SK-N-DZ (cell line): ENCODE measurements at places on chromosomes 6 and 20.
A peak's percentile ranks its signal among the peaks of the same experiment; 100 is the strongest.

DNA sequence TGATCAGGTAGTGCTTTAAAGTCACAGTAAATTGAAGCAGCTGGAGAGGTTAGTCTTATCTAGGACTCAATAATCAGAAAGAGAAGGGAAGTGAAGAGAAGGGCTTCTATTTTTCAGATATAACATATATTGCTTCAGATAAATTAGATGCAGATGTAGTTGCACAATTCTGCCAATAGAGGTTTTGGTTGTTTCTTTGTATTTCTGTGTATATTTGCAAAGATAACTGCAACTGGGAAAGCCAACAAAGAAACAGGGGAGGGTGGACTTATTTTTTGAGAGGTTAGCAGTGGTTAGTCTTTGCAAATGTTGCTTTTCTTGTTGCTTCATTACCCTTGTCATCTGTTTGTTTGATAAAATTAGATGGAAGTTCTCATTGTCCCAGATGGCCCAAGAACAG is 106.6 kb downstream of the ADGRG6 start:
- no peak for DNase-seq

GRCh38 chr6:79421707-79422484 is 115.3 kb downstream of the LCA5 start:
- peak; percentile 44 for DNase-seq

DNA sequence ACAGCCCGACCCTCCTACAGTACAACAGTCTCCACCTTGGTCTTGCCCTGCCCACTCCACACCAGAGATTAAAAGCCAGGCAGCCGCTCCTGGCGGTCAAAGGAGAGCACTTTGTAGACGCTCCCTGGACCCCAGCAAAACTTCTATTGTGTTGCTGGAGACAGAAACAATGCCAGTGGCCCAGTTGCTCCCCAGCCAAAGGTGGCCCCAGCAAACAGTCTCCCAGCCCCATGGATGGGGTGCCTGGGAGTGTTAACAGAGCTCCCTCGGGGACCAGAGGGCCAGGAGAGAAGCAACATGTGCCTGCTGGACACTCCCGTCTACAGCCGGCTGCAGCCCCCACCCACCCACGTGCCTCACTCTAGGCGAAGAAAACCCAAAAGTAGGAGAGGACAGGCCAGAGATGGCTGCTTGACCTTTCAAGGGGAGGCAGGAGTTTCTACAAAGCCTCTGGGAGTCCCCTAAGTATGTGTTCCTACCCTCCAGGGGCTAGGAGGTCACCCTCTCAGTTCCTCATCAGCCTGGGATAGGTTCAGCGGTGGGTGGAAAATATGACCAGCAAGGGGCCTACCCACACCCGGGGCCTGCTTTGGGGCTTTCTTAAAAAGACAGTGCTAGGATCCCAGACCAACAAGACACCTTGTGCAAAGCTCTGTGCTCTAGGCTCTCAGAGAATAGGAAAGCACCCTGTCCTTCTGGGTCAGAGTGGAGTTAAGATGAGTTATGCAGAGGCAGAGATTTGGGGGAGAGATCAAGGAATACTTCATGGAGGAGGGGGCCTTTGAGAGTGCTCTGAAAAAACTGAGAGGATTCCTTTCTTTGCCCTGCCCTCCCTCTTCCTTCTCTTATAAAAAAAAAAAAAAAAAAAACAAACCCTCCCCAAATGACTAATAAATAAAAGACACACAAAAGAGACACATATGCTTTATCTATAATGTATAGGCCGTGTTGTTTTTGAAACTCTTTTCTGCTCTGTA is 19.0 kb upstream of the PREX1 start:
- DNase-seq, result peak; percentile 32

DNA sequence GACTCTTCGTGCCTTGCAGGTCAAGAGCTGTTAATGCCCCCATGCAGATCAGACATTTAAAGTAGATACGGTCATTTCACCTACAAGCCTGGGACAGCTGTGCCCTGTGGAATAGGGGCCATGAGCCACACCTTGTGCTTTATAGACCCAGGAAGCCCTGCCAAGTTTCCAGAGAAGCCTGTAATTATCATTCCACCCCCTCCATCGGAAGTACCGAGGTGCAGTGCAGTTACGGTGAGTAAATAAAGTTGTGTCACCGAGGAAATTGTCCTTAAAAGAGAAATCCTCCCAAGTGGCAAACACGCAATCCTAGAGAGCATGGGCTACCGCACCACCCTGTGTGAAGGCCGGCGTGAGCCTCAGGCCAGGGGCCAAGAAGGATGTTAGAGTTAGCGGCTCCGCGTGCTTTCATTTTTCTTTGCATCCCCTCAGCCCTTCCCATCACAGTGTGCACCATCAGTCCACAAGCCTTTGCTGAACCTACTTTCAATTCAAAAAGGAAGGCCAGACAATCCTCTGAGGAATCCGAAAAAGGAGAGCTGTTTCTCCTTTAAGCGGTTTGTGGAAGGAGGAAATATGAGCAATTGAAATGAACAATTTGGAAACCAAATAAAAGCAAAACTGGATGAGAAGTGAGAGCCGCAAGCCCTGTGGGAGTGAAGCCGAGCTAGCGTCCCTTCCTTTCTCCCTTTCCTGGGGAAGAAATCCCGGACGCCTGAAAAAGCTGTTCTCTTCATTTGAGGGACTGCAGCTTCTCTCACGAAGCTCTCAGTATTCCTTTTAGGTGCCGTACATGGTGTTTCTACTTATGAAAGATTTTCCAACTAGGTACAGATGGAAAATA is 183.3 kb upstream of the PDE10A start:
- DNase-seq, result no peak

GRCh38 chr20:38304845-38305447 is 990 bp downstream of the BPI start:
- DNase-seq, result peak; percentile 32

- DNase-seq, result peak; percentile 48
These were observed 514 bp downstream of the TCFL5 start for GRCh38 chr20:62860924-62861691.

GRCh38 chr6:53321701-53322100 is 27.0 kb downstream of the ELOVL5 start:
- no peak for DNase-seq

- DNase-seq, result no peak
These were observed 10.0 kb downstream of the BPHL start for GRCh38 chr6:3128356-3129108.

GRCh38 chr20:50099565-50099991 is 13.4 kb downstream of the UBE2V1 start:
- no peak for DNase-seq

- peak; percentile 54 for DNase-seq
These were observed 19.5 kb upstream of the SIRT5 start for GRCh38 chr6:13554929-13555333.

DNA sequence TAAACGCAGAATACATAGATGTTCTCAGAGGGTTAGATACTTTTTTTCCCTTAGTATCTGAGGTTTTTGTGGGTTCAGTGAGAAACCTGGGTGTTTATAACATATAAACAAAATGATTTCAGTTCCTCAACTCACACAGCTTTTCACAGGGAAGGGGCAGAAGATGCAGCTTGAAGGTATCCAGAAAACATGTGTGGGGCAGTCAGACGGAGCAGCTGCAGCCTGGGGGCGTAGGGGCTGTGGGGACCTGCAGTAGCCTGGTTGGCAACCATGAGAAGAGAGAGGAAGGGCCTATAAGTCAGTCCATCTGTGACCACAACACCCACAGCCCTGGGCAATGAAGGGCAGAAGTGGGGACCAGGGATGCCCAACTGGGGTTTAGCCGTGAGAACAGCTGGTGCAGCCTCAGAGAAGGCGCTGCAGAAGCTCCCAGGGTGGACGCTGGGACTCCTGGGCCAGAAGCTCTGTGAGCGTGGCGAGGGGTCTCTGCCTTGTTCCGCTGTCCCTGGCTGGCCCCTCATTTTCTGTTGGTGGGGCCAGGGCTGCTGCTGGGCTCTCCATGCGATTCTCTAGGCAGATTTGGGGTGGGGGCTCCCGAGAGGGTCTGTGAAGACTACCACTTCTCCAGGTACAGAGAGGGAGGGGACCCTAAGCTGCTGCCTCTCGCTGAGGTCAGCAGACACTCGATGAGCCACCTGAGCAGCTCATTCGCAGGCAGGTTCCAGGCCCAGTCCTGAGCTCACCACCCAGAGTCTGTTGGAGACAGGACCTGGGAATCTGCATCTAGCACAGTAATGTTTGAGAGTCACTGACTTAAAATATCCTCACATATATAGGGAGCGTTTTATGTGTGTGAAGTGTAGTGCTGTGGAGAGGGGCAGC is 181.2 kb downstream of the ZDHHC14 start:
- DNase-seq, result no peak

GRCh38 chr20:7893014-7893730 is 47.1 kb downstream of the HAO1 start:
- DNase-seq, result no peak

DNA sequence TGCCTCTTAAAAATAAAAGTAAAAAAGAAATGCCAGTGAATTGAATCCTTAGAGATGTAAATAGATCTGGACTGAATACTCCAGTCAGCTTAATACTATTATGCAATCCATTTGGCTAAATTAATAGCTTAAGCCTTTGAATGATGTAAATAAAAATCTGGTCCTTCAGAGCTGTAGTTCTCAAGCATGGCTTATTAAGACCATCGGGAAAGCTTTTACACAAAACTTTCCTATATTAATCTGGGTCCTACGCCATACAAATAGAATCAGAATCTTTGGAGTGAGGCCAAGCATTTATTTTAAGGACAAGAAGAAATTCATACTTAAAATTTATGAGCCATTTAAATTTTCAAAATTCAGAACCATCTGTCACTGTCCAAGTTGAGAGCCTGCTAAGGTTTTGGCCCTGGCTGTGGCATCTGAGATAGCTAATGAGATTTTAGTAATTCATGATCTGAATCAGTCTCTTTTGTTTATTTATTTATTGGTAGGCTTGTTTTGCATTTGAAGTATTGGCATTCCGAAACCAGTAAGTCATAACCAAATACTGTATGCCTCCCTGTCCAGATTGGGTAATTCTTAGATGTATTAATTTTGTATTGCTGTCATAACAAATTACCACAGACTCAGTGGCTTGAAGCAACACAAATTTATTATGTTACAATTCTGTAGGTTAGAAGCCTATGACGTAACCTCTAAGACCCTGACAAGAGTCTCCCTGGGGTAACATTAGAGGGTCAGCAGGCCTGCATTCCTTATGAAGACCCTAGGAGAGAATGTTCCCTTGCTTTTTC is 228.1 kb upstream of the RAB32 start:
- DNase-seq, result no peak

DNA sequence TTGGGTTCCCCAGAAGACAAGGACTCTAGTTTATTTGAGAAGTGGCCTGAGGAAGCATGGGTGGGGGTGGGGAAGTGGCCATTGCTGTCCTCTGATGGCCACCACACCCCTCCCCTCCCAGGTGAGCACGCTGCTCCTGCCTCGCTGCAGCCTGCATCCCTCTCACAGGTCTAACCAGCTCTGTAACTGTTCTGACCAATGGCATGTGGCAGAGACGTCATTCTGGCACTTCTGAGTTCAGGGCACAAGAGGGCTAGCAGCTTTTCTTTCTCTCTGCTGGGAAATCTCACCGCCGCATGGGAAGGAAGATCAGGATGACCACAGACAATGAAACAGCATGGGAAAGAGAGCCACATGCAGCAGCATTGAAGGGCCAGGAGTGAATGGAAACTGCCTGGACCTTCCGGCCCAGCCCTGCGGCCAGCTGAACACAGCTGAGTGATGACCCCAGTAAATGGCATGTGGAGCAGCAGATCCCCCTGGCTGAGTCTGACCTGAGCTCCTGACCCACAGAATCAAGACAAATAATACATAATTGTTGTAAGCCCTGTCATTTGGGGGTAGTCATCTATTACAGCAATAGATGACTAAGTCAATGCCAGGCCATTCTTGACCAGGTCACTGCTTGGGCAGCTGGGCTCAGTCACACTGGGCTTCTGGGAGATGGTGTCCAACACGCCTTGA is 179.8 kb downstream of the LINC00237 start:
- no peak for DNase-seq

DNA sequence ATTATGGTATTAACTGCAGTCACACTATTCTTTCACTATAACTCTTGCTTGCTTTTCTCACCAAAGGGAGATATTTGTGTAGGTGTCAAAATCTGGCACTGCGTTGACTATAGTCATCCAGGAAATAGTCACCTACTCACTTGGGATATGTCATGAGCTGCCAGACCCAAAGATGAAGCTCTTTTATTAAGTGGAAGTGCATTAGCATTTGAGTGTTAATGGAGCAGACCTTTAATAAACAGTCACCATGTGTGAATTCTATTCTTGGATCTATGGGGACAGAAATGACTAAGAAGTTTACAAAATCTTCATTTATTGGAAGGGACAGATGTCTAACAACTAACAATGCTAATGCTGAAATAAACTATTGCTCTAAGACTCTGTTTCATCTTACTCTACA is 130.1 kb upstream of the NEDD9 start:
- no peak for DNase-seq

DNA sequence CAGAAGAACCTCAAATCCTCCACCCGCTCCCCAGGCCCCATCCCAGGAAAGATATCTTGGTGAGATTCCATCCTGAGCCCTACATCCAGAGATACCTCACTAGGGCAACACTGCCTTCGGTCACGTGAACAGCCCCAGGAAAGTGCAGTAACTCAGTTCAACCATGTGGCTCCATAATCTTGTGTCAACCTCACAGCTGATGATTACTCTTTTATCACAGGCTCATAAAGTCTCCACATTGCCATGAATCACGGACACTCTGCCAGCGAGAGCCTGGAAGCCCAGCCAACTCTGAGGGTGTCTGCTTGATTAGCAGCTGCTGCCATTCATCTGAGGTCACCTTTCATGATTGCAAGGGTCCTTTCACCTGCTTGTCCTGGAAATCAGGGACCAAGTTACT is 175.8 kb upstream of the LRFN2 start:
- no peak for DNase-seq

GRCh38 chr6:38415231-38416005 is 224.3 kb downstream of the BTBD9 start:
- DNase-seq, result no peak

- DNase-seq, result no peak
These were observed 3.2 kb upstream of the ARMC12 start for GRCh38 chr6:35733633-35734032.

- no peak for DNase-seq
These were observed 5.2 kb upstream of the XKR7 start for GRCh38 chr20:31962761-31963160.

GRCh38 chr6:168221497-168222079 is 98.0 kb downstream of the DACT2 start:
- DNase-seq, result no peak

DNA sequence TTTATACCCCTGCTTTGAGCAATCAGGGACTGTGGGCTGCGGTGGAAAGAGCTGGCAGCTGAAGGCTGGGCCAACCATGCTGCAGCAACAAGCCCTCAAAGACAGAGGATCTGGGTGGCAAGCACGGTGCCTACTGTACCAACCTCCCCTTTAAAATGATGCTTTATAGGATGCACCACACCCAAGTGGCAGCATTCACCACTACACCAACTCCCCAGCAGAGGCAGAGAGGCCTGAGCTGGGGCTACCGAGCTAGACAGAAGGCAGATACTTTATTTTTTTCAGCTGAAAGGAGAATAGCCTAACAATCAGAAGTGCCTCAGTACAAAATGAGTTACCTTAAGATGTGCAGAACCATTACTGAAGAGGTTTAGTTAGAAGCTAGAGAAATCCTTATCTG is 31.4 kb downstream of the KIF16B start:
- DNase-seq, result no peak
